ENCODE measurements at places on chromosomes 12 and 14.

DNA sequence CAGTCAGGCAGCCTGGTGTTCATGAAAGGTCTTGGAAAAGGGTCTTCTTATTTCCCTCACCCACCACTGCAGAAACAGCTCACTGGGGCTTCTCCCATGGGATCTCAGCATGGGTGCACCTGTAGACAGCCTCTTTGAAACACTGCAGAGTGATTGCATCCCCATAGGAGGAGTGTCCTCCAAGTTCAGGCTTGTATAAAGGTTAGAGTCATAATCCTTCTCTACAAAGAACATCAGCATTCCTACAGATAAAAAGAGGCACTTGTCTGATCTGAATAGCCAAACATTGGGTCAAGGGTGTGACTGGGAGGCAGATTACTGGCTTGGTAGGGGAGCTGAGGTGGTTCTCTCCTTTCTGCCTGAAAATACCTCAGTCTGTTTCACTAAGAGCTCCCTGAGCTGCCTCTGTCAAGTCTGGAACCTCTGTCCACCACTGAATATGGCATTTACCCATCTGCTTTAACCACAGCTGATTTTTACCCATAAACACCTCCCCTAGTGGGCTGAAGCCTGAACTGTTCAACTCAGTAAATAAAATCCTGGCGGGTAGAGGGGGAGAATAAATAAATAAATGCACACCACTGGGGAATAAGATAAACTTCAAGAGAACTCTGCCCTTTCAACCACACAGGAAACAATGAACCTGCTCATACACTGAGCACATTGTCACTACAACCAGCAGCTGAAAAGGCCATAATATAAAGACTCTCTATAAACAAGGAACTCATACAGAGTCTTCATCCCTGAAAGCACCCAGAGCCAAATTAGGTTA, 120.7 kb upstream of the SCAF11 start:
- DNase-seq = no peak

DNA sequence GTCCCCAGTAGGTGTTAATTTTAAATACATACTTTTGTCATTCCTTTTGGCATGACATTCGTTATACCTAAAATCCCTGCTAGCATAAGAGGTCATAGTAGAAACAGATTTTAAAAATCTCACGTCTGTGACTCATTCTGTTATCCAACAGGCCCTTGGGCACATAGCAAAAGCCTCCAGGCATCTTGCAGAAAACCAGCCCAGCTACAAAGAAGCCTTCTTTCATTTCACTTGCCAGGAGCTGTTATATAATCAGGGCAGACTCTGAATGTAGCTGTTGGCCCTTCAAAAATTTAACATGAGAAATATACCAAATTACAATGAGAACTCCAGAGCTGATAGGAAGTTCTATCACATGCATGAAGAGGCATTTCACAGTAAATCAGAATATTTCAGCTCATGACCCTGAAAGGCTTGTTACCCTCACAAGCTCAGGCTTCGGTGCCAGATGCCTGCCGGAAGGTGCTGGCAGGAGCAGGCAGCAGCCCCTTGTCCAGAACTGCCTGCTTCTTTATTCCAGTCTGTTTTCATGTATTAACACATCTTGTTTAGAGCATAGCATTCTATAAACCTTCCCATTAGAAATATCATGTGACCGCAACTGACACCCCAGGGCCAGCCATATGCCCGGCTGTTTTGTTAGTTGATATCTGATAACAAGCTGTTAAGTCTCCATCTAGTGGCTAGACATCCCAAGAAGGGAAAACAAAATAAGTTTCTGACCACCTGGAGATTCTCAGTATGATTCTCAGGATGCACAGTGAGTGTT, 17.8 kb downstream of the E2F7 start:
- peak; percentile 35 for DNase-seq

DNA sequence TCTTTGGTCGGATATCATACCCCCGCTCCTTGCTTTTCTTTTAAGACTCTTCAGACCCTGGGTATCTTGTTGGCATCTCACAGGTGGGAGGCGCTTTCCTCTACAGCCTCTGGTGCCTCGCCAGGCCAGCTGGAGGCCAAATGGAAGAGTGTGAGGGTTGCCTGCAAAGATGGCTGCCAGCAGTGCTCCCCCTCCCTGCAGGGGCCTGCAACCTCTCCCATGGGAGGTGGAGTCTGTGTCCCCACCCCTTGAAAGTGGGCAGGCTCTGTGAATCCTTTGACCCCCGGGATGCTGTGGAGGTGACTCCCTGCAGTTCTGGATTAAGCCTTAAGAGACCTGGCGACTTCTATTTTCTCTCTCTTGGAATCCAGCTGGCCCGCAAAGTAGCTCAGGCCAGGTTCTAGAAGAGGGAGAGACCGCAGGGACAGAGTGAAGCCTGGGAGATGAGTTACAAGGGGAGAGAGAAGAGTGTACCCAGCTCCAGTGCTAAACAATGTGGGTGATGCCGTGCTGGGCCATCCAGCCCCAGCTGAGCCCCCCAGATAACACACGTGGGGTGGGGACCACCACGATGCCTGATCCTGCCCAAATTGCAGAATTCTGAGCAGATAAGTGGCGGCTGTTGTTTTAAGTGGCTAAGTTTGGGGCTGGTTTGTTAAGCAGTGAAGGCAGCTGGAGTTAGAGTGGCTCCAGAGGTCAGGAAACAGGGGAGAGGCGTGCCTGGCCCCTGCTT, 37.9 kb upstream of the NCOR2 start:
- no peak for DNase-seq

GRCh38 chr14:41634286-41634685, 27.6 kb downstream of the LRFN5 start:
- no peak for DNase-seq

DNA sequence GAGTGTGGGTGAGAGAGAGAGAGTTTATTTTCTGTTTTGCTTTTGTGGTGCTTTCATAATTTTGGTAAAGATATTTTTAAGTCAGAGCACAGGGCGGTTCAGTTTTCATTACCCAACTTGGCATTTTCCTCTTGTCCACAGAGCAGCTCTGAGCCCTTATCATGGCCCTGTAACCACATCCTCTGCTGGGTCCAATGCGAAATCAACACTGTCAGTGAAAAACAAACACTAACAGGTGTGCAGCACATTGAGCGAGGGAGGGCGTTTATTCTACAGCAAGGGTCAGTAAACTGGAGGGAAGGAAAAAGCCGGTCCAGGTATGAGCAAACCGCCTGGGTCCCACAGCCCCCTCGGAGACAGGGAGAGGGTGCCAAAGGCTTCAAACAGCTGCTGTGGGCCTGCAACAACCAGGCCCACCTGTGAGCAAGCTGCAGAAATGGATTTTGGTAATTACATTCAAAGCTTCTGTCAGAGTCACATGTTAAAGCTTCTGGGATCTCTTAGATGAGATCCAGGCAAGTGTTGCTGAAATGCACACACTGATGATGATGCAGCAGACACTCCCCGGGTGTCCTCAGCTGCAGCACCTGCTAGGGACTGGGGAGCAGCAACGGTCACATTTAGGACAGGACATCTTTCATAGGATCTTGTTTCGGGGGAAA, 132.7 kb upstream of the DYRK2 start:
- DNase-seq = no peak

DNA sequence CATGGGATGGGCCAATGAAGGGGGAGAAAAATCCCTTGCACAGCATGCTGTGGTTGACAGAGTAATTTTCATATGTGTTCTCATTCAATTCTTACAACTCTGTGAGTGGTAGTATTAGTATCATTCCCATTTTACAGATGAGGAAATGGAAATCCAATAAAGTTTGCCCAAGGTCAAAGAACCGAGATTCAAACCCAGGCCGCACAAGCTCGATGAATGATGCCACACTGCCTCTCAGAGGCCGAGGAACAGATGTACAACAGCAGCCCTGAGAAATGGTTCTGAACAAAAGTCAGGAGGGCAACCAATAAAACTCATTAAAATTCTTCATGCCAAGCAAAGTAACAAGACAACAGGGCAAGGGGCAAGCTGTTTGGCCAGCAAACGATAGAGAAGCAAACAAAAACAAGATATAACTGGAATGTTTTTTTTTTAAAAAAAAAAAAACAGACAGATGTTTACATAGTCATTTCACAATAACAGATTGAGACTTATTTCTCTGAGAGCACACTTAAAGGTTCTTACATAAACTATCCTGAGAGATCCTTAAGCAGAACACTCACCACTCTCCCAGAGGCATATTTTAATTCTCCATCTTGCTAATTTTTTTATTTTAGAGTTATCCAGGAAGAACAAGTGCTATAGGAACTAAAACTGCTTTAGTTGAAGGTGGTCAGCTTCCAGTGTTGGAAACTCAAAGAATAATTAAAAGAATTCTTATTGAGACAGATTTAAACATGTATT, 85.8 kb downstream of the EXOC5 start:
- peak; percentile 68 for DNase-seq

- no peak for DNase-seq
These were observed 3.3 kb downstream of the HHIPL1 start for GRCh38 chr14:99648027-99648784.

DNA sequence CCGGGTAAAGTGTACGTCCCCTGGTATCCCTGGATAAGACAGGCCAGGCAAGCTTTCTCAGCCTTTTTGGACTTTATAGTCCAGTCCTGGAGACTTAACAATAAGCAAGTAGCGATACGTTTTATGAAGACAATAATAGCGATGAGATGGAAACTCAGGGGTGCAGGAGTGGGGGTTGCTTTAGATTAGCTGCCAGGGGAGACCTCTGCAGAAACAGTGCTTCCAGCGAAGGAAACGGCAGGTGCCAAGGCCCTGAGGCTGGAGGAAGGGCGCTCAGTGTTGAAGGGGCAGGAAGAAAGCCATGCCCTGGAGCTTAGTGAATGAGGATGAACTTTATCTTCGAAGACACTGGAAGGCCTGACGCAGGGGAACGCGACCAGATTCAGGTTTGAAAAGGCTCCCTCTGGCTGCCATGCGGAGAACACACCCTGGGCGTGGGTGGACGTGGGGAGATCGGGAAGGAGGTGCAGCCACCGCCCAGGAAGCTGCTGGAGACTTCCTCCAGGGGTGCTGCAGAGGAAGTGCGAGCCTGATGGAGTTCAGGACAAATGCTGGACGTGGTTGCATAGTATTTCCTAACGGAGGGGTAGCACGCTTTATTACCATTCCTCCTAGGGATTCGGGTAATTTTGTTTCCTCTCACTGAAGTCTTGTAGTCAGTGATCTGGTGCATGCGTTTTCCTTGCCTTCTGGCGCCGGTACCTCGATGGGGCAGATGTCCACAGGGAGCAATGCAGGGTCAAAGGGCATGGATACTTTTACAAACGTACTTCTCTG, 26.1 kb upstream of the UBC start:
- DNase-seq = no peak

GRCh38 chr14:99803803-99804202, 10.6 kb downstream of the EML1 start:
- DNase-seq = peak; percentile 96

GRCh38 chr14:100410056-100410565, 87.0 kb downstream of the SLC25A47 start:
- DNase-seq = no peak

- no peak for DNase-seq
These were observed 447.5 kb downstream of the ADAMTS20 start for GRCh38 chr12:43104494-43104893.

GRCh38 chr12:54036620-54037359, 3.9 kb downstream of the HOXC5 start:
- DNase-seq = no peak

DNA sequence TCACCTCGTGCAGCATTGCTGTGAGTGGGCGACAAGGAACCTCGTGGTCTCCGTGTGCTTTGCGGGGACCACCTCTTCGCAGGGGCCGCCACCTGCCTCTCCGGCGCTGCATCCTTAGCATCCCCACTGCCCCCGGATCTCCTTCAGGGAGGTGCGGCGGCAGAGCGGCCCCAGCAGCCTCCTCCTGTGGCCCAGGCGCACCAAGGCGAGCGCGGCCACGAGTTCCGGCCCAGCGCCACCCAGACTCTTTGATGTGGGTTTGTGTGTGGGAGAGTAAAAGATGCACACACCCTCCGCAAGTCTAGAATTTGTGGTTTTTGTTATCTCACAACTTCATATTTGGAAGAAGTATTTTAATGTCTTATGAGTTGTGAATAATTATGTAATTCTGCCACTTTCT, 118.8 kb upstream of the DIO3 start:
- DNase-seq = no peak

DNA sequence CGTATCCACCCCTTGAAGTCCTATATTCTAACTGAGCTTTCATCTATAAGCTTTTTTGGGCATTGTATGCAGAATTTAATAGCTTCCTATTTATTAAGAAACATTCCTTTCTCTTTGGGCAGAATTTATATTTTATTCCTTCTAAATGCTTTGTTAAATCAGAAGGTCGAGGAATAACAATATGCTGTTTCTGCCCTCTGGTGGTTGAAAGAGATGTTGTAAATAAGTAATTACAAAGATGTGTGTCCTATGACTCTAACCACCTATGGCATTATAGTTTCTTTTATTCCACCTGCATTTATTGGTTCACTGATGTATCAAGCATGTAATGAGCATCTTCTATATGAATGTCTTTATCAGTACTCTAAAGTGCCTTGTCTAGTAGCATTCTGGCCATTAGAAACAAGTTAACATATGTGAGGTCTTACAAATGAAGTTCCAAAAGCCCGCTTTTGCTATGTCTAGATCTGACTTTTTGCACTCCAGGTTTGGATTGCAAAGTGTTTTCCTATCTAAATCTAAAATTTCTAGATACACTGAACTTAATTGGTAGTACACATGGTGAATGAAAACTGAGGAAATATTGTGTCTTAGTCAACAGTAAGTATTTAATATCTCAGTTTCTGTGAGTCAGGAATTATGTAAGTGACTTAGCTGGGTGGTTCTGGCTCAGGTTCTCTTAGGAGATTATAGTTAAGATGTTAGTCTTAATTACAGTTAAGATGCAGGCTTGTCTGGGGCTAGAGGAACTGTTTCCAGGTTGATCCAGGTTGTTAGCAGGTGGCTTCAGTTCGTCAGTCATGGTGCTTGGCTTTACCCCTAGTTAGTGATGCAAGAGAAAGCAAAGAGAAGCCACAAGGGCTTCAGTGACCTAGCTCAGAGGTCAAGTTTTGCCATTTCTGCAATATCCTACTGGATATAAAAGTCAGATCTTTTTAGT, 57.5 kb downstream of the PLEKHA5 start:
- DNase-seq = no peak

- no peak for DNase-seq
These were observed 6.4 kb upstream of the SLC48A1 start for GRCh38 chr12:47766502-47767215.

- no peak for DNase-seq
These were observed 22.2 kb downstream of the IFNG start for GRCh38 chr12:68137335-68137830.

- no peak for DNase-seq
These were observed 33.2 kb upstream of the CD69 start for GRCh38 chr12:9793779-9794395.
